ENCODE measurements at places on chromosomes 7 and 10.

GRCh38 chr10:98720551-98720950, 273.8 kb upstream of the HPS1 start:
- no peak for DNase-seq

DNA sequence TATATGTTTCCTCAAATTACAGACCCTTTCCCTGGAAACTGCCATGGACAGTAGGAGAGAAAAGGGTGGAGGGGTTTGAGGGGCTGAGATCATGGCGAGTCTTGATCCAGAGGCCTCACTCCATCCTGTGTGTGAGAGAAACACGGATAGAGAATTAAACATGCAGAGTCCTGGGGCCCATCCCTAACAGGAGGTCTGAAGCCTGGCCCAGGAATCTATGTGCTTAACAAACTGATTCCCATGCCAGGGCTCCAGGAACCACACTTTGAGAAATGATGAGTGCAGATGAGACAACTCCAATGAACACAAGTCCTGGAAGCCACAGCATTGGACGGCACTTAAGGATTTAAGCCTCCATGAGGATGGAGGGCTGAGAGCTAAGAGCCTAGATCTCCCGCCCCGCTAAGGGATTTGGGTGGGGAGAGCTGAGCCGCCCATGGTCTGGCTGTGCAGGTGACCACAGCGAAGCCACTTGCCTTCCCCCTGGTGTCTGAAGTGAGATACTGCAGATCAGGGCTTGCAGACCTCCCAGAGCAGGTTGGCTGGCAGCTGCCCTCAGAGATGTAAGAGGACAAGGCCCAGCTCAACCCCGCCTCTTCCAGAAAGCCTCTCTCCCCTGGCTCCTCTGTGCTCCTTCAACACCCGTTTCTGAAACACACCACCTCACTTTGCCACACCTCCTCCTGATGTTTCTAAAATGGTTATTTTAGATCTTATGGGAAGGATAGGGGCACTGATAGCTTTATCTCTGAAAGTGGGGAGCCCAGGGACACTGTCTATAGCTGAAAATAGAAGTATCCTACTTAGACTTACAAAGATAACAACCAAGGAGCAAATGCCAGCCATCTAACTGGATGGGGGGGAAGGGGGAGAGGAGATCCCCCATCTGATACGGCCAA, 24.8 kb upstream of the EIF5AL1 start:
- DNase-seq = peak; percentile 36

DNA sequence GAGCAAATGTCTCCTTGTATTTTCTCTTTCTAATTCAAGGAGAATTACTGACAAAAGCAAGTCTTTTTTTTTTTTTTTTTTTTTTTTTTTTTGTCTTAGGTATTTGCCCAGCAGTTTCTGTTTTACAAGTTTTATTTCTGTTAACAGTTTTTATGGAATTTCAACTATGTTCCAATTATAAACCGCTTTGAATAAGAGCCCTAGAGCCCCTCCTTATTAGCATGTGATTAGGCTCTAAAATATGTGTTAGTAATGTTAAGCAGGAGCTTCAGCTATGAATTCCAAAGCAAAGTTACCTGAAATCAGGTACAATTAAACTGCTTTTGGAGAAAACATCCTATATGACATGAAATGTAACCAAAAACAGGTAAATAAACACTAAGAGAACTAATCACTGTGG, 997.0 kb upstream of the POT1 start:
- DNase-seq = no peak

- DNase-seq = no peak
Observed at GRCh38 chr7:28625432-28625831, 213.1 kb downstream of the CREB5 start.

DNA sequence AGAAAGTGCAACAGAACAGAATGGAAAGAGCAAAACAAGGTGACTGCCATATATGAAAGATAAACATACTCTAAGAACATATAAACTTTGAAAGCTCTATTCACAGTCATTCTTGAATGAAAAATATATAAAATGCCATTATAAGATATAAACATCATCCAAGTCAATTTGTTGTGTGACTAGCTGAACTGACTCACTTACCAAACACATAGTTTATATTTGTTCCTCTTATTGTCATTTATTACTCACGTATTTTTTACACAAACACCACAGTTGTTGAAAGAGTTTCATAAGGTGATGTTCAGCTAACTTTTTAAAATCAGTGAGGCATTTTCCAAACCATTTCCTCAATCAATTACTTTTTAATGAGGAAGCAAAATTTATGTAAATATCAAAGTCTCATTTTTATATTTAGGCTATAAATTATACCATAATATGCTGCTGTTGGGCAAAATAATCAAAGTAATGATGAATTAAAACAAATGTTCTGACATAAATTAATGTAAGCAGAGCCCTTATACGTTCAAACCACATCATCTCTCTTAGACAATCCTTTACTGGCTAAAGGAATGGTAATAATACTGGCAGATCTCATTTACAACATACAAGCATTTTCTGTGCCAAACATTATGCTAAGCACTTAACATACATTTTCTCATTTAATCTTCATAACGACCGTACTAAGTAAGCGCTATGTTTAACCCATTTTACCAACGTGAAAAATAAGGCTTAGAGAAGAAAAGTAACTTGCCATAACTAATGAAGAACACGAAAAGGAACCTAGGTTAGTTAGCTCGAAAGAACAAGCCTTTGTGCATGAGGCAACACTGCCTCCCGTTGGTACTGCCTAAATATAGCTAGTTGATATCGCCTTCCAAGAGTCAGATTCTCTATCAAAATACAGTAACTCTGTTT, 7.3 kb downstream of the LRRN3 start:
- peak; percentile 55 for DNase-seq

- DNase-seq = no peak
Observed at GRCh38 chr10:101772017-101772894, 3.7 kb downstream of the FGF8 start.

- no peak for DNase-seq
Observed at GRCh38 chr7:151046603-151047573, 1.4 kb upstream of the ASIC3 start.

DNA sequence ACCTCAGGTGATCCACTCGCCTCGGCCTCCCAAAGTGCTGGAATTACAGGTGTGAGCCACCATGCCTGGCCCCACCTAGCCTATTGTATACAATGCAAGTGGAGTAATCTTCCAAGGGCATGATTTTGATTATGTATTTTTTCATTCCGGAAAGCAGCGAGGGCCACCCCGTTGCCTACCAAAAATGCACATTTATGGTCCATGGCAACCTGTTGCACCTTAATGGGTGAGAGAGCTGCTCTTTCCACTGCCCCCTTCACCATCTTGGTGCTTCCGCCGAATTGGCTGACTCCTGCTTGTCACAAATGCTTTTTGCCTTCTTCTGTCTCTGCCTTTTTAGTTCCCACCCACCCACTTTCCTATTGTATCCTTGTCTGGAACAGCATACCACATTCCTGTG, 699.5 kb downstream of the LRMDA start:
- no peak for DNase-seq

DNA sequence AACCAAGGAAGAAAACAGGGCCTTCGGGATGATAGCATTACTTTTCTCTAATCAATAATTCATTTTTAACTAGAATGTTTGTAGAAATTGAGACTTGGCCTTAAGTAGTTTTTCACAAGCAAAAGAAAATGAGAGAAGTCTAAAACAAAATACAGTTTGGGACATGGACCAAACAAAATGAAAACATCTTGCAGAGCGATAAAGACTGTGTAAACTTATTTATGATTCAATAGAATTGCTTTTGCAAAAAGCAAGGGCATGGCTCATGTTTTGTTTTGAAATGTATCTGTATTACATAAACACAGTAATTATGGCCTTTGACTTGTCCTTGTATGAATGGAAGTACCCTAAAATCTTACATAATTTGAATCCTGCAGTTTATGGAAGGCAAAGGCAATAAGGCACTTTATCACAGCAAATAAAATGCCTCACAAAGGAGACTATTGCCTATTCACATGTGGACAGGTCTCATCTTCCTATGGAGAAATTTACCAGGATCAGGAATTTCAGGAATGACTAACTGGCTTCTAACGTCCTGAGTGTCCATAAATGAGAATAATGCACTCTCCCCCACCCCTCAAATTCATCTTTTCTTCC, 295.2 kb downstream of the PTEN start:
- no peak for DNase-seq

GRCh38 chr7:74344786-74345185, 55.6 kb downstream of the CLIP2 start:
- DNase-seq = no peak

GRCh38 chr10:14087566-14087965, 243.2 kb downstream of the FRMD4A start:
- DNase-seq = no peak

- no peak for DNase-seq
Observed at GRCh38 chr7:29017713-29018112, 59.6 kb upstream of the TRIL start.

GRCh38 chr10:12214763-12215218, 18.8 kb downstream of the CDC123 start:
- DNase-seq = peak; percentile 50

- DNase-seq = no peak
Observed at GRCh38 chr10:30556189-30556588, 73.4 kb downstream of the LYZL2 start.

- DNase-seq = no peak
Observed at GRCh38 chr7:16299853-16300252, 121.5 kb downstream of the CRPPA start.

- DNase-seq = no peak
Observed at GRCh38 chr10:119505588-119506315, 36.8 kb downstream of the RGS10 start.

DNA sequence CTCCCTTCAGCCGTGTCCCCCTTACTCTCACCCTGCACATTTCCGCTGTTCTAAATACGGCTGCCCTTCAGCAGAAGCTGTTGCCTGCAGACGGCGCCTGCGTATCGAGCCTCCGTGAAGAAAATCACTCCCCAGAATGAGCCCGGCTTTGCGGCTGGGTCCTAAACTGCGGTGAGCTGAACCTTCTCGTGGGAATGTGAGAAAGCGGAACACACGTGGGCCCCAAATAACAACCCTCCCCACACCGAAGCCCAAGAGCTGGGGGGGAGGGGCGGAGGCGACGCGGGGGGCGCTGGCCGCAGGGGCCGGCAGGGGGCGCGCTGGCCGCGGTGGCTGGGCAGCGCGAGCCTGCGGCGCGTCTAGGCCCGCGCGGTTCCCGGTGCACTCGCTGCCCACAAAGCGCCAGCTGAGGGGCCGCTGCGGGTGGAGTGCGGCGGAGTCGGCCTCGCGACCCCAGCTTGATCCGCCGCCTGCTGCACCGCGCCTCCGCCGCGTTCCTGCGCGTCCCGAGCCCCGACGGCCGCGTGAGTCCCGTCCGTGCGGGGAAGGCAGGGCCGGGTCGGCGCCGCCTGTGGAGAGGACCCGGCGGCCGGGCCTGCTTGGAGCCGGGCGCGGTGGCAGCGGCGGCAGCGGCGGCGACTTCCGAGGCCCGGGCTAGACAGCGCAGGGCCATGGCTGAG, at the start of gene ZNF398:
Gene ZNF398, plus strand, starts transcription at position 382 of the 680 bp plus-strand sequence. Its CDS starts 290 bp downstream, at position 672.
- peak; percentile 84 for DNase-seq

- DNase-seq = no peak
Observed at GRCh38 chr7:26101361-26102151, 50.4 kb upstream of the NFE2L3 start.

- no peak for DNase-seq
Observed at GRCh38 chr10:78507510-78508160, 474.0 kb downstream of the RPS24 start.

DNA sequence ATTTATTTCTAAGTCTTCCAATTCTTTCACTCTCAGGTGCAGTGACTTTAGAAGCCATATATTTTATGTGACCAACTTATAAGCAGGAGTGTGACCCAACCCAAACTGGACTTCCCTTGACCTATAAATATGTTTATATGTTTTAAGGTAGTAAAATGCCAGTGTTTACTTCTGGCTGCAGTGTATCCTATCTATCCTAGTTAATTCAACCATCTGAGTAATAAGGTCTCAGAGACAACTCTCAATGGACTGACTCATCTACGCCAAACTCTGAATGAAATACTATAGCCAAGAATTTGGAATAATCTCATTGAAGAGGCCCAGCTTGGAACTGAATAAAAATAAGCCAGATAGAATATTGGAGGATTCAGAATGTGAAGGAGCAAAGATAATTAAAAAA, 544.5 kb upstream of the SORCS1 start:
- DNase-seq = no peak

GRCh38 chr7:132455378-132455777, 120.9 kb downstream of the PLXNA4 start:
- no peak for DNase-seq

GRCh38 chr7:127916735-127917134, 114.5 kb downstream of the LRRC4 start:
- DNase-seq = no peak

DNA sequence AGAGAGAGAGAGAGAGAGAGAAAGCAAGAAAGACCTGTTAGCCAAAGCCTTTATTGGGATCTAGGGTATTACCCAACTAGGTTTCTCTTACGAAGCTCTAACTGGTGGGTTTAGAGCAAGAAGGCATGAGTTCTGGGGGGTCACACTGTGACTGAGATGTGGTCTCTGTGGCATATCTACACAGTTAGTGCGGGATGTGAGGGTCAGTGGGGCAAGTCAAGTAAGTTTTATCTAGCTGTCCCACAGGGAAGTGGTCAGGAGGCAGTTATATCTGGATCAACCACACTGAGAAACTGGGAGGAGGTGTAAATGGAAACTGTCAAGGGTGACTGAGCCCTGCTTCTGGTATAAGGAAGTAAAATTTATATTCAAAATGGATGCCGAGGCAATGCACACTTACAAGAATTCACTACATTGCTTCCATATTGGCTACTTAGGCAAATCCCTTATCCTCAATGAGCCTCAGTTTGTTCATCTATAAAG, 331.6 kb upstream of the HPS1 start:
- DNase-seq = no peak

- DNase-seq = no peak
Observed at GRCh38 chr7:66152371-66153191, 37.9 kb downstream of the CRCP start.

- DNase-seq = no peak
Observed at GRCh38 chr7:32479574-32480200, 10.5 kb downstream of the LSM5 start.

DNA sequence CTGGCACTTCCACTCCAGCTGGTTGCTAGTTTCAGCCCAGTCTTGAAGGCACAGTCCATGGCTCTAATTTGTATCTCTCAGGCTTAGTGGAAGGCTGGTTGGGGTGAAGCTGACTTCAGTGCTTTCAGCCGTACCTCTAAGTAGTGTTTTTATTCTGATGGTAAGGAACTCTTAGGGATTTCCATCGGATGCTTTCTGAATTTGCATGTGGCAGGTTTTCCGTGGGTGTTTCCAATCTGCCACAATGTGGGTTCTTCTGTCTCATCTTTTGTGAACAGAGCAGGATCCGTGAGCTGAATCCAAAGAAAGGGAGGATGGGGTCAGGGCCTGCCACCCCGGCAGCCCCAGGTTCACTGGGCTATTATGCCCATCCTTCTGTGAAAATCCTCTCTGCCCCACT, 607.9 kb upstream of the MKI67 start:
- no peak for DNase-seq

DNA sequence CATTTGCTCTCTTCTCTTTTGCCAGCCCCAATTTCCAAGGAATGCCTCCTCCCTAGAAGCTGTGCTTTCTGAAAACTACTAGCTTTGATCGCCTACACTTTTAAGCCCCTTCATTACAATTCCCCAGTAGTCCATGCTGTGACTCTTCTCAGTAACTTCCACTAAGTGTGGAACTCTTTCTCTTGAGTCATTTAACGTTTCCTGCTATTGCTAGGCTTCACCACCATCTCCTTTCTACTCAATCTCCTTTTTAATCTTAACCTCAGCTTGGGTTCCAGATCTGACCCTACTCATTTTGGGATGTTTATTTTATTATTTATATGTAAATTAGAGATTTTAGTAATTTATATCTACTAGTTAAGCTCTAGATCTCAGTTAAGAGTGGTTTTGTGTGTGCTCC, 14.4 kb upstream of the SEMA3D start:
- DNase-seq = no peak
